ENCODE measurements at places on chromosomes 11 and 22.
A peak's percentile ranks its signal among the peaks of the same experiment; 100 is the strongest.

- DNase-seq, result no peak
Measured at GRCh38 chr11:28736256-28736655, 628.1 kb downstream of the METTL15 start.

- DNase-seq, result peak; percentile 55
Measured at GRCh38 chr11:10379871-10380568, 75.0 kb upstream of the AMPD3 start.

DNA sequence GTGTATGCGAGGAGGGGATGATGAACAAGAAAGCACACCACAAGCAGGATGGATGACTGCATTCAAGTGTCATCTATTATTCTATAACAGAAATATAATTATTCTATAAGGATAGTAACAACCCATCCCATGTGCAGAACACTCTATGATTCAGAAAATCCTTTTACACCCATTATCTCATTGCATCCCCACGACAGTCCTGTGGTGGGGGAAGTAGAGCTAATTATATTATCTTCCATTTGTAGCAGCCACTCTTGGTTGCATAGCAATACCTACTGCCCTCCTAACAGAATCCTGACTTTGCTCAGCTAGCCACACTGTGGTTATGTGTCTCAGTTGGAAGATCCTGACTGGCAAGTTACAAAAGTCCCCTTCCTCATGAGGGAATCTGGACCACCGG, 406.5 kb upstream of the NARS2 start:
- no peak for DNase-seq

DNA sequence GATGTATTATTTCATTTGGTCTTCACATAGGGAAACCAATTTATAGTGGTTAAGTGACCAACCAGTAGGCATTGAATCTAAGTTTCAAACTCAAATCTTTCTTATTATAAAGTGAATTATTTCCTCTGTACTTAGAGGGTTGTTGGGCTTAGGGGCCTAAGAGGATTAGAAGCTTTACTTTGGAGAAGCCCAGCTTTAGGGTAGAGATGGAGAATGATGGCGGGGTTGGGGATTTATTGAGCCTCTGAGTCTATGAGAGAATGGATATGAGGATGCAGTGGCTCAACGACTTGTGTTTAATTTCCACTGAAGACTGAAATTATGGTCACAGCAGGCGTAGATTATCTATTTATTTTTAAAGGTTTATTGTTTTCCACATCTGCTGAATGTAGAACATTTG, 55.5 kb downstream of the CHRDL2 start:
- DNase-seq, result no peak

- no peak for DNase-seq
Measured at GRCh38 chr11:3014057-3014938, 22.2 kb upstream of the NAP1L4 start.

- no peak for DNase-seq
Measured at GRCh38 chr11:66172146-66172545, 96.3 kb upstream of the RAB1B start.

GRCh38 chr11:128456566-128457268, 130.6 kb downstream of the ETS1 start:
- DNase-seq, result no peak

GRCh38 chr11:14914536-14914935, 22.5 kb upstream of the CYP2R1 start:
- no peak for DNase-seq

DNA sequence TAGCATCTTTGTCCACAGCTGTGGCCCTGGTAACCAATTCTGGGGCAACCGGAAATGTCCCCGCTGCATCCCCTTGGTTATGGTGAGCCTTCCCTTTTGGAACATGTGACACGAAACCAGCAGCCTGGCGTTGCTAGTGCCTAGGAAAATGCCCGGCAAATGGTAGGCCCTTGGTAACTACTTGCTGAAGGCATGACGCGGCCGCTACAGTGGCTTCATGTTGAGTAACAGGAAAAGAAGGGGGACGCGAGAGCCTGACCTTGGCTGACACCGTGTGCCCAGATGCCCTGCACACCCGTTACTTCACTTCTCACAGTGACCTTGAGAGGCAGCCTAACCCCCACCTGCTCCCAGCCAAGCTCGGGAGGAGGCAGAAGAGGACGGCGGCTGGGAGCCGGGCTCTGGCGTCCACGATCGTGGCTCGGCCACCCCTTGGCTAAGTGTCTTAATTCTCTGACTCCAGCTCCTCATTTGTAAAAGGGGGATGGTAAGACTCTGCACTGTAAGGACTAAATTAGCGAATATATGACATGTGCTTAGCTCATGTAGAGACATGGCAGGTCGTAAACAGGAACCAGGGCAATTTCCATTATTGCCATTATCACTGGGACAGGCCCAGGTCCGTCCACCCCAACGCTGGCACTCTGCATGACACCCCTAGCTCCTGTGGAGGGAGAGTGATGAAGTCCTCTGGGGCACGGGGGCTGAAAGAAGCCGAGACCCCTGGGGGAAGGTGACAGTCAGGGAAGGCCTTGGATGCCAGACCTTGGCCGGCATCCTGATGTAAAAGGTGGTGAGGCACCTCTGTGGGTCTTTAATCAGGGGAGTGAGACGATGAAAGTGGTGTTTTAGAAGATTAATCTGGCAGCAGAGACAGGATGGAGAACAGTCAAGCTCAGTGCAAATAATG, 18.9 kb downstream of the IFT27 start:
- no peak for DNase-seq

DNA sequence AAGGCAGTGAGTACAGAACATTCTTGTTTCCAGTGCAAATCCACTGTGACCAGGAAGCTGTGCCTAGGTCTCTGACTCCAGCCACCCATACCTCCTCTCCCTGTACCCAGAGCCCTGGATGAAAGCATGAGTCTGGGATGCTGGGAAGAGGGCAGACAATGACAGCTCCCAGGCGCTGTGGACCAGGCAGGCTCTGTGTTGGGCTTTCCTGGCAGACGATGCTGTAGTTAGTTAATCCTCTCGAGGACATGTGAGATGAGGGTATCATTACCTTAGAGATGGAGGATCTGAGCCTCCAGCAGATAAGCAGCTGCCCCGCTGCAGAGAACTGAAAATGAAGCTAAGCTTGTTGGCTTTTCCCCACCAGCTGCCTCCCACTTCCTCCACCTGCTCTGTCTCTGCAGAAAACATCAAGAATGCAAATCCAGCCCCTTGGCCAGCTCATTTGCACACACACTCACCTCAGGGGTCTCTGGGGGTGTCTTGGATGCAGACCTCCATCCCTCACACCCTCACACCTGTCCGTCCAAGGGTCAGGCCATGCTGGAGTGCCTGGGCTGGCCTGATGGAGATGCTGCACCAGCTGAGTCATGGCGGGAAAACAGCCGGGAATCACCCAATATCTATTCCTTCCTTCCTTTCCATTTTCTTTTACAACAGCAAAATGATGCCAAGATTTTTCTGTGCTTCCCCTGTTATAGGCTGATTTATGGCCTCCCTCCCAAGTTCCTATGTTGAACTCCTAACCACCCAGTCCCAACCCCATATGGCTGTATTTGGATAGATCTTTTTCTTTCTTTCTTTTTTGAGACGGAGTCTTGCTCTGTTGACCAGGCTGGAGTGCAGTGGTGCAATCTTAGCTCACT, 94.9 kb upstream of the SEPTIN5 start:
- DNase-seq, result no peak

- no peak for DNase-seq
Measured at GRCh38 chr11:72242141-72242540, 1.8 kb downstream of the PHOX2A start.
